ENCODE measurements at places on chromosomes 11 and 22. TPM values are rescaled to one million over a fixed set of nuclear protein-coding genes. Genes with fewer than 3 reads are reported as not detected.

FDX1 gene
- 14.4 TPM for total RNA-seq

IGHMBP2 gene
- 12.9 TPM for total RNA-seq

STK33 gene
- 4.1 TPM for total RNA-seq

SOX10 gene
- total RNA-seq: 78.1 TPM

PANX3 gene
- not detected for total RNA-seq

PATE2 gene
- total RNA-seq: not detected

C11orf42 gene
- total RNA-seq: not detected

GRCh38 chr11:111452146-111452545, 60.0 kb downstream of the BTG4 start:
- no peak overlapping the region for H3K4me3 ChIP-seq
- H3K36me3 ChIP-seq: no peaks in the 10 kb centered on the region
- no peaks in the 10 kb centered on the region for H3K4me1 ChIP-seq
- no peak for DNase-seq

GRCh38 chr11:26719998-26720397, 1.9 kb downstream of the SLC5A12 start:
- no peaks in the 10 kb centered on the region for H3K4me1 ChIP-seq
- H3K27ac ChIP-seq: no peak overlapping the region
- no peak overlapping the region for H3K4me3 ChIP-seq
- H3K27me3 ChIP-seq: no peaks in the 10 kb centered on the region

DNA sequence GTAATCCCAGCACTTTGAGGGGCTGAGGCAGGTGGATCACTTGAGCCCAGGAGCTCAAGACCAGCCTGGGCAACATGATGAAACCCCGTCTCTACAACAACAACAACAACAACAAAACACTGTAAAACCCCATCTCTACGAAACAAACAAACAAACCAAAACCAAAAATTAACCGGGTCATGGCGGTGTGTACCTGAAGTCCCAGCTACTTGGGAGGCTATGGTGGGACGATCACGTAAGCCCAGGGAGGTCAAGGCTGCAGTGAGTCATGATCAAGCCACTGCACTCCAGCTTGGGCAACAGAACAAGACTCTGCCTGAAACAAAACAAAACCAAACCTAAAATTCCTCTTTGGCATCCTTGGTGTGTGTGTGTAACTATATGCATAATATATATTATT, 7.0 kb upstream of the POLA2 start:
- no peak overlapping the region for H3K27ac ChIP-seq
- H3K36me3 ChIP-seq: no peaks in the 10 kb centered on the region
- no peaks in the 10 kb centered on the region for H3K27me3 ChIP-seq
- DNase-seq: no peak
- H3K4me1 ChIP-seq: no peaks in the 10 kb centered on the region

All from tibial nerve (tissue), 4 donors.